ENCODE measurements at places on chromosomes 16 and 17. TPM values are rescaled to one million over a fixed set of nuclear protein-coding genes. Genes with fewer than 3 reads are reported as not detected.
A peak's percentile ranks its signal among the peaks of the same experiment; 100 is the strongest.

KRTAP2-3 gene
- not detected for total RNA-seq

GNGT2 gene
- 0.42 TPM for total RNA-seq

MYADML2 gene
- 1.7 TPM for total RNA-seq

DNA sequence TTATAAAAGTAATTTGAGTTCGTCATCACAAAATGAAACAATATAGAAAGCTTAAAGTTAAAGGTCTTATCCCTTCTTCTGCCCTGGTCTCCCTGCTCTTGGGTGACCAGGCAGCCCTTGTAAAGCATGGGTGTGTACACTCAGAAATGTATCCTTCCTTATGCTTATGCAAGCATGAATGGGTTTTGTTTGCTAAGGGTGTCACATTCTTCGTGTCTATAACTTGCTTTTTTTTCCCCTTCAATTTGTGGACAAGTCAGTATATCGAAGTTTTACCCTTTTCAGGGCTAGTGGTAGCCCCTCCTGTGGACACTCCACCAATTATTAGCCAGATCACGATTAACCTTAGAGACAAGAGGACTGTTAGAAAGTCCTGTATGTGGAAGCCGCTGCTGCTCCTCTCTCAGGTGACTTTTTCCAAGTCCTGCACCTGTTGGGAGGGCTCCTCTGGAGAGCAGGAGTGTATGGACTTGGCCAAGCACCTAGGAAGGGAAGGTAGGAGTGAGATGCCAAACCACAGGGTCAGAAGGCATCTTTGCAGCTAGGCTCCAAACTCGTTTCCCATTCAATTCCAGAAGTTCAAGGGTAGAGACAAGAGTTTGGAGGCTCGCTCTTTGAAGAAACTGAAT, 50.9 kb downstream of the LDHD start:
- DNase-seq = no peak

DNA sequence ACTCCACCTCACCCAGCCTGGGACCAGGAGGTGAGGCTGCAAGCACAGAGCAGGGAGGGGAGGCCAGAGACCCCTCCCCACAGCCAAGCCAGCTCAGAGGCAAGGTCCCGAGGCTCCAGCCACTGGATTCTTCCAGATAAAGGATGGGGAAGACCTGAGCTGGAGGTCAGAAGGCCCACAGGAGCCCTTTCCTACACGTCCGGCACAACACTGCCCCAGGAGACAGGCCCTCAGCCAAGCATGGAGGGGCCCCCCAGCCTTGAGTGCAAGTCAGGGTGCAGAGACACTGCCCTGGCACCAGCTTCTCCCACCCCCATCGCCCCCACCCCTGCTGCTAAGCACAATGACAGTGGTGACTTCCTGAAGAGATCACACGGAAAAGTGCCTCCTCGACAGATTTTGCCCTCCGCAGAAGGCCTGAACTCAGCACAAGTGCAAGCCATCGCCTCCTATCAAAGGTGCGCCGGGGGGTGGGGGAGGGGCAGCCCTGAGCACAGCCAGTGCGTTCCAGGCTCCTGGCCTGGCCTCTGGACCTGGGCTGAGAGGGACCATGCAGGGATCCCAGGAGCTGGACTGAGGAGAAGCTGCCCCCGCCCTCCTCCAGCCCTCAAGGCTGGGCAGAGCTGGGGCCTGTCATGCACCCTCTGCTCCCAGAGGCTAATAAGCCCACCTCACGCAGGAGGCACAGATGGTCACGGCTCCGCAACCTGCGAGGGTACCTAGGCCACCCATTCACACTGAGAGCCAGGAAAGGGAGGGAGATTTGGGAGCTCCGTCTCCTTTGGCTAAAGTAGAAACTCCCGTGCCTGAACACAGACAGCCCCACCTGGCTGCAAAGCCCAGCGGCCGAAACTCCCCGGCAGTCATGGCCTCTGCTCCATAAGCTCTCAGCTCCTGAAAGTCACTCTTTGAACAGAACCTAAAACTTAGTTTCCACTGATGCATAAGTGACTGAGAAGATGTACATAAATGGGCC, 2.7 kb downstream of the MAFG start:
- peak; percentile 83 for DNase-seq

- DNase-seq = no peak
Measured at GRCh38 chr16:79348521-79349306, 251.8 kb downstream of the MAF start.

- DNase-seq = peak; percentile 40
Measured at GRCh38 chr16:12311877-12312276, 335.3 kb downstream of the SNX29 start.

GRCh38 chr17:63071797-63072196, 105.8 kb downstream of the TANC2 start:
- DNase-seq = no peak

COX4I1 gene
- 329 TPM for total RNA-seq

DNA sequence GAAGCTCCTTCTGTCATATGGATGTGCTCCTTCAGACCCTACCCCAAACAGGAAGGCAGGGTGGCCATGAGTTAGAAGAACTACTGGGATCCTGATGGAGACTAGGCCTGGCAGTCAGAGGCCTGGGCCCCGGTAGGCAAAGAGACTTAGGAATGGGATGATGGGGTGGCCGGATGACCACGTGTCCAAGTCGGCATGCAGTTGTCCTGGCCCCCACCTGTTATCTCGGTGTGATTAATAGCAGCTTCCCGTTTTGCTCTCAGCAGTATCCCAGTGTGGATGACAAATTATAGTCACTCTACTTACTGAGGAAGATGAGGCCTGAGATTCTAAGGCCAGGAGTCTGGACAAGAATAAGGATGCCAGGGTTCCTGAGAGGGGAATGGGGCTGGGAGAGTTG, 1.5 kb downstream of the TNFSF12 start:
- no peak for DNase-seq

DNA sequence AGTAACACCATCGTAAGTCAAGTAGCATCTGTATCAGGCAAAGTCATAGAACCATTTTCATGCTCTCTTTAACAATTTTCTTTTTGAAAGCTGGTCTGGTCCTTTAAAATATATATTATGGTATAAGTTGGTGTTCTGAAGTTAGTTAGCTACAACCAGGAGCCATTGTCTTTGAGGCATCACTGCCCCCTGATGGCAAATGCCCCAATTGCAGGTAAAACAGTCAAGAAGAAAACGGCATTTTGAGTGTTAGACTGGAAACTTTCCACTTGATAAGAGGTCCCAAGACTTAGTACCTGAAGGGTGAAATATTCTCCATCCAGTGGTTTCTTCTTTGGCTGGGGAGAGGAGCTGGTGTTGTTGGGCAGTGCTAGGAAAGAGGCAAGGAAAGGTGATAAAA, 14.1 kb downstream of the TP53 start:
- peak; percentile 85 for DNase-seq

TBC1D28 gene
- not detected for total RNA-seq

Measured in GM23338 (cell line).